ENCODE measurements at places on chromosomes 4 and X. TPM values are rescaled to one million over a fixed set of nuclear protein-coding genes. Genes with fewer than 3 reads are reported as not detected.

- H3K4me3 ChIP-seq: no peak overlapping the region
- no peaks in the 10 kb centered on the region for H3K36me3 ChIP-seq
- no peak for DNase-seq
- H3K27ac ChIP-seq: no peak overlapping the region
- peaks cover 2% of the 10 kb centered on the region for H3K4me1 ChIP-seq
- no peaks in the 10 kb centered on the region for H3K27me3 ChIP-seq
Measured at GRCh38 chr4:171203425-171203824, 609.8 kb upstream of the GALNTL6 start.

DNA sequence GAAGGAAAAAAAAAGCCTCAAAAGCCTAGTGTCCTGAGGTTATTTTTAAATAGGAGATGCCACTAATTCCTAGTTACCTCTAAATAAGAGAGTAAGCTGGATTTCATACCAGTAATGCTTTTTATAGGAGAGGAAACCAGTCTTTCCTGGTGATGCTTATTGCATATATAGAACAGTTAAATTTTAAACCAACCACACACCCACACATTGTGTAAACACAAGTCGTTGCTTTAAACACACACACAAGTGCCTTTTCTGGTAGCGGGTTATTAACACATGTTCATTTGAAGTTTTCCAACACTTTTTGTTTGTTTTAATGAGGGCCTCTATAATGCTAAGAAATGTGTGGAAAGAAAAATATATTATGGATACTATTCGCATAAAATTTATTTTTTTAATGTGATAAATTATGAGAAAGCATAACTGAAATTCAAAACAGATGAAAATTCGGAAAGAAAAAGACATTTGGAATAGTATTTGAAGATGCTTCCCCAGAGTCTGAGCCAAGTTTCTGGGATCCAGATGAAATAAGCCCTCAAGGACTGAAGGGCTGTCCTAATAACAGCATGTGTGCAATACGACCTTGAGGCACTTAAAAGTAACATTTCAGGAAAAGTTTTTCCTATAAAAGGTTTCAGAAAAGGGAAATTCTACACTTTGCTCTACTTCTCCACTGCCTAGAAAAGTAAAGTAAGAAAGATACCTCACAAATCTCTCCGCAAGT, 2.0 kb downstream of the ANTXR2 start:
- peak overlapping the region; percentile 89 for H3K27ac ChIP-seq
- H3K4me3 ChIP-seq: peak overlapping the region; percentile 97
- H3K36me3 ChIP-seq: peaks cover 22% of the 10 kb centered on the region
- peaks cover 35% of the 10 kb centered on the region for H3K4me1 ChIP-seq

DNA sequence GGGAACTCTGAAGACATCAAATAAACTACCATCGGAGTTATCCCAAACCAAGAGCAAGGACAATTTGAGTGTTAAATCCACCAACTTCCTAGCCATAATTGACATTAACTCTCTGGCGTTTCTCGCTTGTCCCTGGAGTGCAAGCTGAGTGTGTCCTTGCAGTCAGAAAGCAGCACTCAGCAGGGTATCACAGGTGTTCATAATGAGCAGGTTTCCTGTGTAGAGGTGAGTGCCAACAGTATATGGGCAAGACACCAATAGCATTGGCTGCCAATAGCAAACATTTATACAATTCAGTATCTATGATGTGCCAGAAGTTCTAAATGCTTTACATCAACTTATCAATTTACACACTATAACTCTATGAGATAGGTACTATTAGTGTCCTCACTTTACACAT, 11.2 kb downstream of the BLTP1 start:
- peaks cover 18% of the 10 kb centered on the region for H3K36me3 ChIP-seq
- H3K27ac ChIP-seq: no peak overlapping the region
- H3K4me3 ChIP-seq: no peak overlapping the region
- no peak for DNase-seq

DNA sequence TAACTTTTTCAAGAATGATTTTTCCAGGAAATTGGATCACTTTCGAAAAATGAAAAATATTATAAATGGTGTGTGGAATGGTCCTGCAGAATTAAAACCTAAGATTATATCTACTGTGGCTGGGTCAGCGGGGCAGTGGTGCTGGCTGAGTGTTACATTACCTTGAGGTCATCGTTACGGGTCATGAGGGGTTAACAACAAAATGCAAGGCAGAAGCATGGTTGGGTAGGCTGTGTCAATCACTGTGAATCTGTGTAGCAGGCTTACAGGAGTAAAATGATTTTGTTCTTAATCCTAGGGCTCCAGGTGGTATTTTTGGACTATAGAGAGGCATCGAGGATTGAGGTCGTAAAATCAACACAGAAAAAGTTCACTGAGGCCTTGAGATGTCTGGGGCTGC, 105.2 kb upstream of the AMOT start:
- no peak overlapping the region for H3K27ac ChIP-seq
- H3K4me1 ChIP-seq: no peaks in the 10 kb centered on the region

DNA sequence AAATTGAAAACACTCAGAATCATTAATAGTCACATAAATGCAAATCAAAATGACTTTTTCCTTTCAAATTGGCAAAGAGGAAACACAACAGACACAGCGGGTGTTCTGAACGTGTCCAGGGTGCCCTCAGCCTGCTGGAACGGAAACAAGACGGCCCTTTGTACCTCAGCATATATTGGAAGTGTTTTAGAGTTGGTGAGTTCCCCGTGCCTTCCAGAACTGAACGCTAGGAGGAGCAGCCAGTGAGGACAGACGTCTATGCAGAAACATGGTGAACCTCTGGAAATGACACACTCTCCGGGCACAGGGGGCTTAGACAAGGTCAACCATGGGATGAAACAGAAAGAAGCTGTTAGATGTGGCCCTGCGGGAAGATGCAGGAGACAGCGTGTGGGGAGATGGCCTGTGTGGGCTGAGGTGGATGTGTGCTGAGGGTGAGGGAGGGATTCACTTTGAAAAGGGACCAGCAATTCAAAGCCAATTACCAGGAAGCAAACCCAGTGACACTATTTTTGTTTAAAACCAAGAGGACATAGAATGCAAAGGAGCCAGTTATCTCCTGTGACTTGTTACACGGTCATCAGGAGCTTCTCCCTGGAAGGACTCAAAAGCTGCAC, 40.4 kb downstream of the RNF212 start:
- H3K4me3 ChIP-seq: no peak overlapping the region
- peaks cover 25% of the 10 kb centered on the region for H3K27me3 ChIP-seq
- no peak overlapping the region for H3K27ac ChIP-seq
- no peaks in the 10 kb centered on the region for H3K36me3 ChIP-seq
- no peak for DNase-seq

GRCh38 chrX:139933904-139934303, 1.1 kb upstream of the ATP11C start:
- no peak for DNase-seq
- H3K4me3 ChIP-seq: peak overlapping the region; percentile 81
- no peaks in the 10 kb centered on the region for H3K27me3 ChIP-seq
- peak overlapping the region; percentile 83 for H3K27ac ChIP-seq

The MAGEA2 gene
- not detected for total RNA-seq

GRCh38 chrX:150486011-150486410, 82.4 kb upstream of the MTM1 start:
- H3K36me3 ChIP-seq: peaks cover 2% of the 10 kb centered on the region
- H3K4me1 ChIP-seq: no peaks in the 10 kb centered on the region
- H3K27ac ChIP-seq: no peak overlapping the region
- no peak for DNase-seq
- H3K27me3 ChIP-seq: no peaks in the 10 kb centered on the region

Data from osteocyte (in vitro differentiated cells).